Stimulated activated CD8-positive, alpha-beta memory T cell treated with anti-CD3 and anti-CD28 coated beads, Interleukin-7, amount 100 ng/mL, for 1 hour (primary cell): ENCODE measurements at places on chromosomes 4 and X.

DNA sequence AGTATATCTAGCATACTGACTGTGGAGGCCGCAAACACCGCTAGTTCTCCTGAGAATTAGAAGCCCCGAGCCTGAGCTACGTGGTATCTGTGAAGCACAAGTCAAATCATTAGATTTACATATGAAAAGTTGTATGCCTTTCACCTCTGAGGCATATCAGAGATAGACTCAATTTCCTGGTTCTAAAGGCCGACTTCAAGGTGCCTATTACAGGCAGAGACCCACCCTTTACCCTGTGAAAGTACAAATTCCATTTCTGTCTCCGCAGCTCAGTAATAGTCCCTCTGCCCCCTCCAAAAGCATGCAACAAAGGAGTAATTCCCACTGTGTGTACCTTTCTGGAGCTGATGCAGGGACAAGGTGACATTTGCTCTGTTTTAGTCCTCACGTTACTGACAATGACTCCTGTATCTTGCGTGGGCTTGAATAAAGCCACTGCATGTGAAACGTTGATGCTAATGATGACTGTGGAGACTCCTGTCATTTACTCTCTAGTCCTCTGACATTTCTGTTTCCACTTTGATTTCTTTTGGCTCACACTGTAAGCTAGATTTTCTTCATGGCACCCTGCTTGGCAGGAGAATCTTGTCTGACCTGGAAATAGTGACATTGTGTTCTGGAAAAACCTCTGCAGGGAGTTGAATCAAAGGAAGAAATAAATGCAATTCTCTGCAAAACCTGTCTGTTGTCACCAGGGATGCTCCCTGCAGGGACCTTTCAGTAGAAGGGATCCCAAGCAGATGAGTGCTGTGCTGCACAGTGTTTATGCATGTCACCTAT lies 273.2 kb upstream of the EMCN start:
- no peak for DNase-seq

DNA sequence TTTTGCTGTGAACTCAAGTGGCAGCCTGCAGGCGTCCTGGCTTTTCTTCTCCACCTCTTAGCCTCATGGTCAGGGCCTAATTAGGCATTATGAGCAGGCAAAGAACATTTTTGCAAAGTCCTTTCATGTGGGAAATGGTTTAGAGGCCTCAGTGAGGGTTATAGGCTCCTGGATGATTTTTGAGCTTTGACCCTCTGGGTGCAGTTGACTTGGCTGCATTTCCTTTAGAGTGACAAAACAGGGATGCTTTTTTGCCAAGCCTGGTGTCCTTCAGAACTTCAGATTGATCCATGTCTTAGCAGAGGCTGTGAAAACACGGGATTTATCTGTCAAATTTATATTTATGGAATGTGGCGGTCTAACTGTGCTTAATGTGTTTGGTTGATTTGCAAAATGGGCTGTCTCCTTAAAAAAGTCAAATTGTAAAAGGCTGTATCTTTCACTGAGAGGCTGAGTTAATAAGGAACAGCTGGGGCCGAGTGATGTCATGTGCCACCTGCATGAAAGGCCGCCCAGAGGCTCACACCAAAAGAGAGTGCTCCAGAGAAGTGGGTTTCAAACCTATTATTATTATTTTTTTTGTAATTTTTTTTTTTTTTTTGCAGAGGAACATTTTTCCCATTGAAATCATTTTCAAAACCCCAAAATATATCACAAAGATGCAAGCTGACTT lies 192.2 kb upstream of the ARX start:
- no peak for DNase-seq

- DNase-seq, result no peak
These were observed 1408.0 kb downstream of the PCDH18 start for GRCh38 chr4:136124251-136124745.

DNA sequence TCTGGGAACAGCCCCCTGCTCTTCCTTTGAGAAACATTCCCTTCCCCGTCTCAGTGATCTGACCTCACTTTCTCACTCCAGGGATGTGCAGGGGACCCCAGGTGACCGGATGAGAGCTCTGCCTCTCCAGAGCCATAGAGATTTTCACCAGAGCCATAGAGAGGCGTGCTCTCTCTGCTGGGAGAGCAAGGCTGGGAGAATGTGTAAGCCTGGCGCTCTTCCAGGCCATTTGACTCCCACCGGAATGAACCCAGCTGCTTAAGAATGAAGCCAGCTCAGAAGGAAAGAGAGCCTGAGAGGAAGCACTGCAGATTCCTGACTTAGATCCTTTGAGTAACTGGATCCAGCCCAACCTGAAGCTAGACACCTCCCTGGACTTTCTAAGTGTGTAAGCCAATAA lies 106.4 kb downstream of the DHX15 start:
- no peak for DNase-seq

GRCh38 chrX:14354521-14354920 lies 174.8 kb upstream of the GLRA2 start:
- DNase-seq, result no peak

DNA sequence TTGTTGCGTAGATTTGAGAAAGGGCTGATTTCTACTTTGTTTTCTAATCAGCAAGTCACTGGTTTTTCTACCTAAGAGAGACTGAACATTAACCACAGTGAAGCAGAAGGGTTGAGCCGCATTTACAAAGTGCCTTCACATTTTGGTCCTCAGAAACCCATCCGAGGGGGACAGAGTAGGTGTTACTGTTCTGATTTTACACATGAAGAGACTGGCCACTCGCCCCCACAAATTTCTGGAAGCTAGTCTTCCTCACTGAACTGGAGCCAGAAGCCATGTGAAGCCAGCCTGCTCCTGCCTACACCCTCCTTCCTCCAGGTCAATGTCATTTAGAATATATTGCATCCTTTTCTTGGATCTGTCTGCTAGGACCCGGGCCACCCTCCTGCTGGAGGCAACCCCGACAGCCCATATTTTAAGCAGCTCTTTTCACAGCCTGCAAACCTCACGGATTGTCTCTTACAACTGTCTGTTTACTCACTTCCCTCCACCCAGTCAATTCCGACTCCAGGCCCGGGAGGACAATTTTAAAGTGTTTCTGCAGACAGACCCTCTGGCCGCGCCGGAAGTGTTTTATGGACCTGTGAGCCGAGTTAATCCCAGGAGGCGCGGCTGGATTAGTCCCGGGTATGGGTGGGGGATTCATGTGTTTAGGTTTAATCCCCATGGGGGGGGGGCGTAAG lies 73.2 kb upstream of the BCOR start:
- no peak for DNase-seq

GRCh38 chrX:6021316-6022091 lies 207.2 kb downstream of the NLGN4X start:
- no peak for DNase-seq

- no peak for DNase-seq
These were observed 140.8 kb downstream of the PCDH7 start for GRCh38 chr4:30860978-30861377.

DNA sequence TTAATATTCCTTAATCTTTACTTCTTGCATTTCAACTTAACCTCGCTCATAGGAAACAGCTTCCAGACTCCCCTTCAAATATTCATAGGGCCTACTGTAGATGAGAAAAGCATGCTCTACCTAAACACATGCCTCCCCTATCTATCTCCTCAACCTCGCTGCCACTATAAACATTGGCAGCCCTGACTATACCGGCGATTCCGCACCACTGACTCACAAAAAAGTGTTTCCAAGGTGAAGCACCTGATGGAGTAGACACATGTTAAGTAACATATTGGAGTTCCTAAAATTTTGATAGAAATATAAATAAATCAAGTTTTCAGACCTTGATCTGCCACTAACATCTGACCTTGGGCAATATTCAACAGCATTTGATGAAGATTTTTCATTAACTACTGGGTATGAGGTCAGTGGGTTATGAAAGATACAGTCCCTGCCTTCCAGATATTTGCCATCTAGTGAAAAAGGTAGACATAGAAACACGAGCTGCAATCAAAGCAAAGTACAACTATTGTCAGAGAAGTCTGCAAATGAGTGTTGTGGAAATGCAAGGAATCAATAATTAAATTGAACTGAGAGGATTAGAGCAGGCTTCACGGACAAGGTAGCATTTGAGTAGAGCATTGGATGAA lies 184.2 kb downstream of the MAML3 start:
- DNase-seq, result no peak

DNA sequence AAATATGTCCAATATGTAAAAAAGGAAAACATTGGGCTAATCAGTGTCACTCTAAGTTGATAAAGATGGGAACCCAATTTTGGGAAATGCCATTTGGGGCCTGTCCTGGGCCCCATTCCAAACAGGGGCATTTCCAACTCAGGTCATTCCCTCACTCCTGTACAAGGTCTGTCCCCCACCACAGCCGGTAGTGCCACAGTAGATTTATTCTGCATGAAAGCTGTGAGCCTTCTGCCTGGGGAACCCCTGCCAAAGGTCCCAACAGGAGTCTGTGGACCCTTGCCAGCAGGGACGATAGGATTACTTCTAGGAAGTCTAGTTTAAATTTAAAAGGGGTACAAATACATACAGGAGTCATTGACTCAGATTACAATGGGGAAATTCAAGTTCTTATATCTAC lies 317.6 kb upstream of the GNPDA2 start:
- DNase-seq, result no peak

GRCh38 chrX:54358424-54359211 lies 772 bp upstream of the WNK3 start:
- DNase-seq, result peak; percentile 2

- DNase-seq, result no peak
These were observed 1575.8 kb downstream of the STIM2 start for GRCh38 chr4:28436191-28437080.

DNA sequence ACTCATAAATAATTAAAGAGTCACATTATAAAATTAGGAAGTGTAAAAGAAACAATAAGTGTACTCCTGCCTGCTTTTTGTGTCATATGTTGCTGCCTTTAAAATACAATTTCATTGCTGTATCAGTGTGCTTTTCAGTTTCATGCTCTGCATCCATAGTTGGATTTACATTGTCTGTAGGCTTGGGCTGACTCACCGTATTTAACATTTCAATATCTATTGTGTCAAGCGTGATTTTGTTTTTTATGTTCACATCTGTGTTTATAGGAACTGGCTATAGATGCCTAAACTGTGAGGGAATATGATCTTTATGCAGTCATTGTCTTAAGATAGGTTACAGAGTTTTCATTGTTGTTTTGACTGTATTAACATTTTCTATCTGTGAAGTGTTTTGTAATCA lies 18.1 kb downstream of the CCSER1 start:
- DNase-seq, result no peak

DNA sequence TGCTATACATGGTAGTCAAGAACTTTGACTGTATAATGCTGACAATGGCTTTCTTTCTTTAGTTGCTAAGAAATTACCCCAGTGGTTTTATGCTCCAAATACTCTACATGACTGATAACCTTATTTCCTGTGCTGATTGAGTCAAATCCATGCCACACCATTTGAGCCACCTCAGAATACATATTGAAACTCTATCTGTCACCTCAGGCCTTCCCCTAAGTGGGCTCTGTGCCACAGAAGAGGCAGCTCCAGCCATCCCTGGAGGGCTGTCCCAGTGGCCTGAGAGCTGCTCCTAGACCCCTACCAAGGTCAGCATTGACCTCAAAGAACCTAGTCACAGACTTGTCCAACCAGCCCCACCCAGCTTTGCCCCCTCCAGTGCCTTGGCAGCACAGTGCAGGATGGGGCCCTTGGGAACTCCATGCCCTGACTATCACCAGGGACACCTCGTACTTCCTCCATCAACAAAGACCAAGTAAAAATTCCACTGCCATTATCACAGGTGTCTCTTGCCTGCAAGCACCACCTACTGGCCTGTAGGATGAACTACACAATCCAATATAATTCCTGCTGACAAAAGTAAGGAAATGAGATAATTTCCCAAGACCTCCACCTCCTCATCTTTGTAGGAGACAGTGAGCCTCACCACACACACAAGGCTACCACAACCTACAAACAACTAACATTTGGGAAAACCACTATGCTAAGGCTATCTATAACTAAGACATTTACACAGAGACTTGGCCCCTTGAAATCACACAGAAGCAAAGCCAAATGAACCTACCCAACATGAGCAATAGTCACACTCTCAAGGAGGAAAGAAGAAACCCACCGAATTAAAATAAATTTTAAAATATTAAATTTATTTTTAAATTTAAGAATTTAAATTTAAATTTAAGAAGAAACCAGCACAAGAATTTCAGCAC lies 239.9 kb downstream of the NKX6-1 start:
- no peak for DNase-seq

GRCh38 chrX:42219231-42219630 lies 295.9 kb upstream of the CASK start:
- DNase-seq, result no peak

DNA sequence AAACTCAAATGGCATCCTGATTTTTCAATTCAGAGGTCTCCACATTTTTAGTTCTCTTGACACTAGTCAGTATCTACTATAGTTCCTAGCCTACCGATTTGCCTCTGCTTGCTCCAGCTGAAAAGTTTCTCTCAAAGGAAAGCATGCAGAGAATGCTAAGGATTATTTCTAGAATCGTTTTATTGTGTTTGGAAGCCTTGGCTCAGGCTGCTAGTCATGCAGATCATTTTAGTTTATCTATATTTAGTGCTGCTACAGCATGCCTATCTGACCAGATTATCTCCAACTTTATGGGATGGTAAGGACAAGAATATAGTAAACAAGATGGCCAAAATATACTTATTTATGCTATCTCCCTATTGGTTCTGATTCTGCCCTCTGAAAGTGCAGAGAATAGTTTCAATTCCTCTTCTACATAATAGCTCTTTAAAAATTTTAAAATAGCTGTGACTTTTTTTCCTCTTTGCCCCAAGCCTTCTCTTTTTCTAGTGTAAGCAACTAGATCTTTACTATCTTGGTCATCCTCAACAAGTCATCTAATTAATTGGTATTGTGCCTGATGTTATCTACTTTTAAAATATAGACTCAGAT lies 15.7 kb upstream of the DRP2 start:
- DNase-seq, result no peak

GRCh38 chrX:133958997-133959688 lies 26.3 kb downstream of the GPC3 start:
- DNase-seq, result no peak

DNA sequence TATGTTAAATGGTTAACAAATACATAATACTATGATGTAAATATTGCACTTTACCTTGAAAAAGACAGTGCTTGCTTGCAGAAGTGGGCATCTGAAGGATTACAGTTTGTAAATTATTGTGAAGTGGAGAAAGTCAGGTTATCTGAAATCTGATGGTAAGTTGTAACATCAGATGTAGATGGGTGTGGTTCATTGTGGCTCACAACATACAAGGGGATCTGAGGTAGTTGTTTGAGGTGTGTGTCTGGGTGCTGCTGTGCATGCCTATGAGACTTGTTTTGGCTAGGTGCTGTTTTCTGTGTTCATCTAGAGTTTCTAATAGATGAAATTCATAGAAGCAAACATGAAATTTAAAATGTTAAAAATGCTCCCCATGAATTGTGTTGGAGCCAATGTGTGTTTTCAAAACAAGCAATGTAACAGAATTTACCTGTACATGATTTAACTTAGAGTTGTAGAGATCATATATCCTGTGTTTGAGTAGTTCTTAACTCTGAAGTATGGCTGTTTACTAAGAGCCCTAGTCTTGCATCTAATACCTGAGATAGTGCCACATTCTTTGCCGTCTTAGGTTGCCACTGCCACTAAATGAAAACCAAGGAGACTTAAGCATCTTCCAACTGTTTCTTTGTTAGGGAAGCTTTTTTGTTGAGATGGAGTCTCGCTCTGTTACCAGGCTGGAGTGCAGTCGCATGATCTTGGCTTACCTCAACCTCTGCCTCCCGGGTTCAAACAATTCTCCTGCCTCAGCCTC lies 11.9 kb upstream of the NDUFC1 start:
- DNase-seq, result no peak
